ENCODE measurements at places on chromosomes 7 and 10.

GRCh38 chr10:14757986-14758385 lies 16.7 kb downstream of the FAM107B start:
- DNase-seq, result no peak

DNA sequence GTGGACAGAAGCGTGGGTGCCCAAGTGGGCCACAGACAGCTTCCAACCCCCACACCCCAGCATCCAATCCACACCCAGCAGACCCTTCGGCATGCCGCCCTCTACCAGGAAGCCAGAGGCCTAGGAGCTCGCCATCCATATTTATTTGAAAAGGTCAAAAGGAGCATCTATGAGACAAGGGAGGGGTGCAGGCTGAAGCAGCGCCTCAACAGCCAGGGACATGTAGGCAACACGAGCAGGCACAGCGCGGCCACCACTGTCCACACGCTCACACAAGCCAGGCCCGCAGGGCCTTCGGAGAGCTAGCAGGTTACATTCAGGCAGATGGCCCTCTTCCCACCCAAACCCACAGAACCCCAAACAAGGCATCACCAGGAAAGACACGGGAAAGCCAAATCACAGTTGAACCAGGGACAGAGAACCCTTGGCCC lies 34.6 kb downstream of the PSAP start:
- no peak for DNase-seq

DNA sequence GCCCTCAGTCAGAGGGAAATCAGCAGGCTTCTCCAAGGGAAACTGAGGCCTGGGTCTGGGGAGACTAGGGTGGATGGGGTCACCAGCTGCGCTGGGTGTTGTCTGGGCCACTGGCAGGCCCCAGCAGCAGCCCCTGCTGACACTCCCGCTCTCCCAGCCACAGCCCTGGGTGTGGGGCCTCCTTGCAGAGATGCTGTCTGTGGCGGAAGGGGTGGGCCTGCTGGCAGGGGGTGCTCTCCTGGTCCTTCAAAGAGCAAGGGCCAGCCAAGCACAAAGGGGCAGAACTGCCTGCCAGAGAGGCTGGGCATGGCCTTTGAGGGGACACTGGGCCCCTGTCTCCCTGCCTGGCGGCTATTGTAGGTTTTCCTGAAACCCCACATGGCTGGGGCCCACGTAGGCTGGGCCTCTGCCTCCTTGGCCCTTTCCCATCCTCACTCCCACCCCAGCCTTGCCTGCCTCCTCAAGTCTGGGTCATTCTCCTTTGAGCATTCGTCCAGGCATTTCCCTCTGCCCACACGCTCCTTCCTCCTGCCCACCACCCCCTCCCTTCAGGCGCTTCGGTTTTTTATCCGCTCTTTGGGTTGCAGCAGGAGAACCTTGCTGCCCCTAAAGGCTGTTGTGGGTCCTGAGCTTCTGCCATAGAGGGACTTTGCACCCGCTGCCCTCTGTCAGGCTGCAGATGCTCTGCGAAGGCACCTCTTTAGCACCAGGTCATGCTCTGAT lies 9.1 kb downstream of the COL13A1 start:
- DNase-seq, result no peak

- DNase-seq, result peak; percentile 63
Observed at GRCh38 chr7:22651534-22652243, 75.3 kb upstream of the IL6 start.

Data from muscle of back (tissue), 13 donors.